Activated CD4-positive, alpha-beta T cell treated with anti-CD3 and anti-CD28 coated beads, Interleukin-2, amount 50 U/mL, for 1 hour (primary cell): ENCODE measurements at places on chromosomes 6 and 20.

DNA sequence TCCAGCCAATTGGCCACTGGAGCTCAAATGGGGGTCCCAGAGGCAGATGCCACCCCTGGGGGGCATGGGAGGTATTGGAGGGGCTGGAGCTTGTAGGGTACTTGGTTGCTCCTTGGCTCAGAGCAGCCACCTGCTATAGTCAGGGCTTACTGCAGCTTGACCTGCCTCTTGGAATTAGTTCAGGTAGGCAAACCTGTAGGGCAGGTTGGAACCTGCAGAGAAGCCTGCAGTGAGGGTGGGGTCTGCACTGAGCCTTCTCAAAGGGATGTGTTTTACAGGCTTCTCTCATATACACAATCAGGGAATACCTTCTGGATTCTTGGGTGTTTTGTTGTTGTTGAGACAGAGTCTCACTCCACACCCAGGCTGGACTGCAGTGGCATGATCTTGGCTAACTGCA lies 94.2 kb upstream of the MYL9 start:
- DNase-seq = no peak

GRCh38 chr20:25695532-25696370 lies 902 bp downstream of the ZNF337 start:
- DNase-seq = no peak

- no peak for DNase-seq
Observed at GRCh38 chr6:128883906-128884305, 968 bp downstream of the LAMA2 start.

- DNase-seq = no peak
Observed at GRCh38 chr20:58711266-58712051, 18.9 kb downstream of the NPEPL1 start.

DNA sequence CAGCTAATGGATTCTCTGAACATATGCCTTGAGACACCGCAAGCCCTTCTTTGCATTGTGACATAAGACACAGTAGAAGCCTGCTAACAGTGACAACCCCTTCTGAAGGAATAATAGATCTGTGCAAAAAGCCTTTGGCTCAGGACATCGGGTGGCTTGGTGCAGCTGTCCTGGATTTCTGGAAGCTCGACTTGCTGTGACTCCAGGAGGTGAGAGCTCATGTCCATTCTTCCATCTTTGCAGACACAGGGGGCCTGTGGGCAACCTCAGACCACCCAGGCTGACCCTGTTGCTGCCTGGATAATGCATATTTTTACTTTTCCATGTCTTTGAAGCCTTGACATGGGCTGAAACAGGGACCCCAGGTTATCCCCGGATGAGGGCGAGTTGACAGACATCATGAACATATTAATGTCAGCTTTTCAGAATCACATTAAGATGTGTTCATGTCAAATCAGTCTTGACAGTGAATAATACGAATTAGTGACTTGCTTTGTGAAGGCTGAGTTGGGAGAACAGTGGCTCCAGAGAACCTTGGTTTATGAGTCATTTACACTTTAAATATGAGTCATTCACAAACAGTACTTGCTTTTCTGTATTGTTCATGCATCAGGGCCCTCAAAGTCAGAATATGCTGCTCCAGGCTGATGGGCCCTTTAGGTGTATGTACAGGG lies 66.8 kb upstream of the IYD start:
- DNase-seq = no peak
